RKO (cell line): ENCODE measurements at places on chromosomes 16 and 17.

- no peak for DNase-seq
Observed at GRCh38 chr17:28957992-28958355, 6.7 kb upstream of the PHF12 start.

DNA sequence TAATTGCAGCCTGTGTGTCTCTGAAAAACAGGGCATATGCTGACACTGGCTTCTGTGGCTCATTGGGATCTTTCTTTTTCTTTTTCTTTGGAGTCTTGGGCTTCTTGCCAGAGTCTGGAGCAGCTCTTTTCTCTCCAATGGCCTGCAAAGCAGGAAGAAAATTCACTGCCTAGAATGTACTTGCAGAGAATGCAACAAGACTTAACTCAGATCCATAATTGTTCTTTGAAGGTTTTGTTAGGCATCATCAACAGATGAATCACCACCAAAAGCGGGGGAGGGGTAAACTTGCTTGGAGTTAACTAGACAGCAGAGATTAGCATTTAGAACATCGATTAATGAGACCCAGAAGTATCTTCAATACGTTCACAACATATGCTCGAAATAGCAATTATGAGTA is 100.9 kb downstream of the TOX3 start:
- DNase-seq: no peak

DNA sequence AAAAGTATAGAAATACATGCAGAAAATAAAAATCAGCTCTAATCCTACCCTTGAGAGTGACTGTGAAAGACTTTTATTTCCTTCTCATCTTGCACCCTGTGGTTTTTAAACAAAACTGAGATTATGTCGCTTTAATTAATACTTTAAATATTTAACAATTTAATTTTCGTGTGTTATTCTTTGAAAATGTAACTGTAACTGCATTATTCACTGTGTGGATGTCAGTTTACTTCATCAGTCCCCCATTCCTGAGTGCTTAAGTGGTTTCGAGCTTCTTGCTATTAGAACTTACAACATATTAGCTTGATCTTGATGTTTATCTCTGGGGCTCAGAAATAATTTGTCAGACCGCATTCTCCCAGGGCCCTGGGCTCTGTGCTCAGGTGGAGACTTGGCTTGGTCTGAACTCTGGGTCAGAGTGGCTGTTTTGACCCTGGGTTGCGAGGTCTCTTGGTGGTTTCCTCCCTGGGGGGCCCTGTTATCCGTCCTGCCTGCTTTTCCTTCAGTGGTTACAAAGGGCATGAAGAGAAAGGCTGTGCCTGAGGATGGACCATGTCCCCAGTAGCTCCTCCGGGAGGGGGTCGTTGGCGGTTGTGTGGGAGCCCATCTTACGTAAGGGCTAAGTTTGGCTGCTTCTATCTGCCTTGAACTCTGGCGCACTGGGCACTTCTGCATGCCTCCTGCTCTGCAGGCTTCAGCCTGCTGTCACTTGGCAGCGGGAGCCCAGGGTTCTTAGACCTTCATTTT is 25.7 kb downstream of the AKAP1 start:
- DNase-seq: no peak

DNA sequence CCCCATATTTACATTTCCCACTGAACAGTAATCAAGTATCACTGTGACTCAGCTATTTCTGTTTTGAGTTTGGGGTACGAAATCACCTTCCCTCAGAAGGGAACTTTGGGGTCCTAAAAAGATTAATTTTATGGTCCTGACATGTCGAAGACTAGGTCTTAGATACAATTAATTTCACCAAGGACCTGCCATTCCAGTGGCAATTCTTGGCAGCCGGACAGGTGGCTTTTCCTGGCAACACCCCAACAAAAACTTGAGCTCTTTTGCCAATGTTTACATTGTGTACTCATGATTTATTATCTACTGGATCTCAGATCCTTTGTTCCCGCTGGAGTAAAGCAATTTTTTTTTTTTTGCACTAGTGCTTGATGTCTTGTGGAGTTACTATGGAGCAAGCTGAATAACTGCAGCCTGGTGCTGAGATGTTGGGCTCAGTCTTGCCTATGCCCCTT is 14.4 kb downstream of the SLFN5 start:
- no peak for DNase-seq

DNA sequence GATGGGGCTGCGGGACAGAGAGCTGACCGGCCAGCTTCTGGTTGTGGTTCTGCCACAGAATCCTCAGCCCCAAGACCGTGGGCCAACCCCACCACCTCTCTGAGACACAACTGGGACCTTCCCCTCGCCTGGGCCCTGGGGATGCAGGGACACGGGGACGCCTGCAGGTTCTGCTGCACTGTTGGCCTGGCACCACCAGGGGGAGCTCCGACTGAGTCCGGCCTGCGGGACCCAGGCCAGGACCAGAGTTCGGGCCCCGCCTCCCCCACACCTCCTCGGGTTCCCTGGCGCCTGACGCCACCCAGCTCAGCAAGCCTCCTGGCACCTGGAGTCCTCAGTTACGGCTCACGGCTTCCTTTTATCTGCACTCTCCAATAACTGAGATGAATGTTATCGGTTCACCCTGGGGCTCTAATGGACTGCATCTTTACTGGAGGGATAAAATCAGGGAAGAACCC is 27.3 kb downstream of the TBC1D16 start:
- peak; percentile 66 for DNase-seq

GRCh38 chr17:752620-753219 is 656 bp upstream of the GEMIN4 start:
- no peak for DNase-seq

GRCh38 chr16:64159976-64160375 is 961.9 kb downstream of the CDH11 start:
- DNase-seq: no peak

DNA sequence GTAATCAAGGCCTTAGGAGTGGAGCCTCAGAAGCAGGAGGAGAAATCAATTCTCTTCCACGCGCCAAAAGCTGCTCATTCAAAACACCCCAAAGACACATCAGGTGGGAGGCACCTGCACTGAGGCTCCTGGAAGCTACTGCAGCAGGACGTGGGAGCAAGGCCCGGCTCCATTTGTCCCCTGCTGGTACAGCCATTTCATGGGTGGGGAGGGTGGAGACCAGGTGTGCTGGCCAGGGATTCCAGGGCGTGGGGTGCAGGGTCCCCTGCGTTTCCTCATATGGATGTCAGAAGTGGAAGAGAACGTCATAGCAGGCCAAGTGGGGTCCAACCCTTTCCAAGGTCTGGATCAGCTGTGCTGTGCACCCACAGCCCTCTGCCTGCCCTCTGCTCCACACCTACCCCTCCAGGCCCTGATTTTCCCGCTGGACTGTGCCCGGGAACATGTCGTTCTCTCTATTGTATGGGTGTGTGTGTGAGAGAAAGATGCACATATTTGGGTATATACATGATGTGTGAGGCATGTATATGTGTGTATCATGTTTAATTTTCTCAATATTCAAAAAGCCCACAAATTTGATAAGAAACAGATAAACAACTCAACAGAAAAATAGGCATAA is 39.2 kb upstream of the CBX4 start:
- no peak for DNase-seq

- DNase-seq: no peak
Observed at GRCh38 chr17:13256545-13256944, 238.7 kb upstream of the ELAC2 start.

GRCh38 chr16:4142268-4142667 is 26.0 kb upstream of the ADCY9 start:
- DNase-seq: no peak

DNA sequence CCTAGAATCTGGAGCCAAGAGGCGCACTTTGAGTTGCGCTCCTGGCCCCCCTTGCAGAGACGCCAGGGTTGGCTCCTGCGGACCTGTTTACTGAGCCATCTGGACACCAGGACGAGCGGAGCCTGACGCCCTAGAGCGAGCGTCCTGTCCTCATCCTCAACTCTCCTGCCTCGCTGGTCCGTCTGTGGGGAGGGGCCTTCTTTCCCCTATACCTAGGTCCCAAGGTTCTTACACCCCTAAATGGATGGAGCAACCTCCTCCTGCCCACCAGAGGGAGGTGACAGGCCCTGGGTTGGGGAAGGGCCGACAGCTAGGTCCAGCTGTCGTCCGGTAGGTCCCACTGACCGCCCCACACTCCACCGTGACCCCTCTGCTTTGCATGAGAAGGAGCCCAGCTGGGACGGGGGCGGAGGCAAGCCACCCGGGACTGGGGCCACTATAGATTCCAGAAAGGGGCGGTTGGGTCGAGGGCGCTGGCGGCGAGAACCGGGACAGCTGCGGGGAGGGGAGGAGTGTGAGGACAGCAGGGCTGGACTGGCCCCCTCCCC is 3.1 kb upstream of the LHX1 start:
- DNase-seq: no peak

DNA sequence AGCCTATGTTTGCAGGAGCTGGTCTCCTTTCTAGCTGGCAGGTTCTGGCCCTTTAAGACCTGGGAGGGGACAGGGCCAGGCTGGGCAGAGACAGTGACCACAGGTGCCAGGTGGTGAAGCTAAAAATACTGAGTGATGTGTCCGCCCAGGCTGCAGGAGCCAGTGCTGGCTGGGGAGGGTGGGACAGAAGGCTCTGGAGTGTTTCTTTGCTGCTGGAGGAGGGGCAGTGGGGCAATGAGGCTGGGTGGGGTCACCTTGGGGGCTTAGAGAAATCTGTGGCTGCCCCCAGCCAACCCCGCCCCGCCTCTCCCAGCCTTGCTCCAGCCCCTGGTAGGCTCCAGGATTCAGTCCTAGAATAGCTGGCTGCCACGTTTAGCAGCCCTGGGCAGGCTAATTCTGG is 30.4 kb upstream of the SBK1 start:
- no peak for DNase-seq

DNA sequence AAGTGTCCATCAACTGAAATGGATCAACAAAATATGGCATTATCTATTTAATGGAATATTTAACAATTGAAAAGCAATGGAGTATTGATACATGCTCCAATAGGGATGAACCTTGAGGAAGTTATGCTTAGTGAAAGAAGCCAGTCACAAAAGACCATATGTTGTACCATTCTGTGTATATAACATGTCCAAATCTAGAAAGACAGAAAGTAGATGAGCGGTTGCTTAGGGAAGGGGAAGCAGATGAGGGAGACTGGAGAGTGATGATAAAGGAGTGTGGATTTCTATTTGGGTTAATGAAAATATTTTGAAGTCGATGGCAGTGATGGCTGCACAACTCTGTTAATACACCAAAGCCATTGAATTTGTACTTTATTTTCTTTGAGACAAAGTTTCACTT is 8.5 kb upstream of the ERN1 start:
- DNase-seq: no peak

DNA sequence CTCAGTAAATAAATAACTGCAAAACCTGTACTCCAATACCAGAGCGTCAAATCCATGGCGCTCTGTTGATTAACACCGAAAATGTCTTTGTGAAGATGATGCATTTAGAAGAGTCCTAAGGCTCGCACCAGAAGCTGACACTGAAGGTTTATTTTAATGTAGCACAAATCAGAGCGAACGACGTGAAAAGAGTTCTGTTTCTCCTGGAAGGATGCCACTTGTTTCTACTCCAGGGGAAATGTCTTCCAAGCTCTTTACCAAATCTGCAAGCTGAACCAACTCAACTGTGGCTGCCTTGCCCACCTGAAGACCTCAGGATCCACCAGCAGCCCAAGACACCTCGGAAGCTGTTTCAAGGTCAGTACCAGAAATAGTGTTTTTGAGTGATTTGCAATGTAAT is 194.4 kb upstream of the MAF start:
- no peak for DNase-seq

DNA sequence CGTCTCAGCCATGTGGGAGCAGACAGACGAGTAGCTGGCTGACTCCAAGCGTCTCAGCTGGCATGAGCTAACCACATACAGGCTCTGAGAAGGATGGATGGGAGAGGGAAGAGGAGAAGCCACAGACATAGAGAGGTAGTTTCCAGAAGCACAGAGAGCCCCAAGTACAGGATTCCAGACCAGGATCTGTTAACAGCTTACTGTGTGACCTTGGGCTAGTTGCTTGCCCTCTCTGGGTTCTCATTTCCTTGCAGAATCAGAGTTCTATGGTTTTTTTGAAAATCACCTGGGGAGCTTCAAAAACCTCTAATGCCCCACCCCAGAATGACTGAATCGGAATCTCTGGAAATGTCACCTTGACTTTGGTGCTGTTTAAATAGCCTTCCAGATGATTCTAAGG is 60.2 kb downstream of the ABCC6 start:
- DNase-seq: no peak

DNA sequence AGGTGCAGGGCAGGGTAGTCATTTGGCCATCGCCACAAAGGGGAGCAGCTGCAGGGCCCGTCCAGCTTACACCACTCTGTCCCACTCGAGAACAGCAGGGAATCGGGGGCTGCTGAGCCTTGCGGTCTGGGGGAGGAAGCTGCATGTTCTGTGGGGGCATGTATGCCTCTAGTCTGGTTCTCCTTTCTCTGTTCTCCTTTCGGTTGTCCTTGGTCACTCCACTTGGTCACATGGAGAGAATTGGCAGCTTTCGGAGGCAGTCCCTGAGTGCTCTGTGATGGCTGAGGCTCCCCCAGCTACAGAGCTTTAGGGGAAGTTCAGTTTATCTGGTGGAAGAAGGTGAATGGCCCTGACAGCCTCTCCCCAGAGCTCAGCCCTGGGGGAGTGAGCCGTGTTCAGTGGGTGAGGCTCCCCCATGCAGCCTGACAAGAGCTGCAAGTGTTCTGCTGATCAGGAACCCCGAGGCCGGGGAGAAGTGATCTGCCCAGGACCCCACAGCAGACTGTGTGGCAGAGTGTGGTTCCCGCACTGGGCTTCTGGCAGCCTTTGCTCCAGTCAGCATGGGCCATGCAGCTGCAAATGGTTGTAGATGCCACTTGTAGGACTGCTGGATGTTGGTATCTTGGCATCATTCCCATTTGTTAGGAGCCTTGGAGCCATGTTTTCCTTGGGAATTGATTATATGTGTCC is 22.3 kb upstream of the SMPD3 start:
- DNase-seq: no peak

- no peak for DNase-seq
Observed at GRCh38 chr17:34572483-34572882, 6.9 kb upstream of the TMEM132E start.

- no peak for DNase-seq
Observed at GRCh38 chr16:11553371-11553770, 33.3 kb downstream of the LITAF start.

GRCh38 chr17:78924481-78925151 is 571 bp downstream of the TIMP2 start:
- no peak for DNase-seq

- no peak for DNase-seq
Observed at GRCh38 chr17:36030956-36031355, 13.2 kb upstream of the CCL23 start.

GRCh38 chr17:77233635-77234334 is 93.0 kb downstream of the SEC14L1 start:
- peak; percentile 79 for DNase-seq

DNA sequence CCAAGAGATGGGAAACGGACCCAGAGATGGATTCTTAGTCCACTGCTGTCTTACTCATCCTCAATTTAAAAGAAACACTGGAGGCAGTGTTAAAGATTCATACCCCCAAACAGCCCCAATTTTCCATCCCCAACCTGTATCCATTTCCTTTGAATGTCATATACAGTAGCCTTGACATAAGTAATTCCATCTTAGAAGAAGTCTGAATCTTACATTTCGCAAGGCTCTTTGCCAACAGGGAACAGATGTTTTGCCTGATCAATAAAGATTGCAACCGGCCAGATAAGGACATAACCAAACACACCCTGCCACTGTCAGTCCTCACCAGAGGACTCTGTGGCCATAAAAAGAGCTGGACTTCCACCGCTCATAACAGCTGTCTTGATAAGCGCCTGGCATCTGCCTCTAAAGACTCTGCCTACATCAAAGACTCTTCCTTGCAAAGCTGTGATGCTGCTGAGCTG is 59.0 kb upstream of the MED9 start:
- no peak for DNase-seq
